NCI-H1436 (cell line): ENCODE measurements at places on chromosomes 5 and 9.

DNA sequence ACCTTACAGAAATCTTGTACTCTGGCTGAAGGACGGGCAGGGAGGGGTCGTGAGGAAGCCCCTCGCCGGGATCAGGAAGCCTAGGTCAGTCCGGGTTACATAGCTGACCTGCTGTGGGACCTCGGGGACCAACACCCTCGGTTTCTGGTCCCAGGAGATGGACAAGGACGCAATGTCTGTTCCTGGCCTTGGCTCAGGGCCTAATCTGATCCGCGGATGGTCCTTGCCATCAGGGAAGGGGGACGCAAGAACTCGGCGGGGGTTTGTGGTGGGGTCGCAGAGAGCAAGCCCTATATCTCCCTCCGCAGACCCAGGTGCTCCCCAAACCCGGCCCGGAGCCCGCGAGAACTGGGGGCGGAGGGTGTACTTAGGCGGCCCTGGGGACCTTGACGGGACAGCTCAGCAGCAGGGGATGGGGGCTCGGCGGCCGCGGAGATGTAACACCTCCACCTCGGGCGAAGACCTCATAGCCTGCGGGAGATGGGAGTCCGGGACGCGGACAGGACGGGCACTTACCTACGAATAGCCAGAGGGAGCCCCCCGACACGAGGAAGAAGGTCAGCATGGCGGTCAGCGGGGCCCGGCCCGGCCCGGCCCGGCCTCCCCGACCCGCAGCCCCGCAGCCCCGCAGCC, 353 bp downstream of the ACSL6 start:
- DNase-seq, result no peak

GRCh38 chr9:90433398-90433941, 209.2 kb downstream of the DIRAS2 start:
- no peak for DNase-seq

- no peak for DNase-seq
Observed at GRCh38 chr5:63687854-63688516, 274.3 kb downstream of the HTR1A start.

DNA sequence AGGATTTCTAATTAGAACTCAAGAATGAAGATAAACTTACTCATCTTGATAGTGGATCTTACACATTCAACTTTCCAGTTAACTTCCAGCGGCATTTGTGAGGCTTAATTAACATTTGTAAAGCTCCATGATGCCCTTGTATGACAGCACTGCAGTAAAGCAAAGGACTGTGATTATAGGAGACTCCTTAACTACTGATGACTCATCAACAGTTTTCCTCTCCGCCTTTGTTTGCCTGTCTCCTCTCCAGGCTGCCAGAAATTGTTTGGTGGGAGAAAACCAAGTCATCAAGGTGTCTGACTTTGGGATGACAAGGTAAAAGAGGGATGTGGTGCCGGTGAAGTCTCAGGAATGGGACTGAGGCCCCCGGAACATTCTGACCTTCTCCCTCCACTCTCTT, 20.4 kb upstream of the CYFIP2 start:
- DNase-seq, result no peak

DNA sequence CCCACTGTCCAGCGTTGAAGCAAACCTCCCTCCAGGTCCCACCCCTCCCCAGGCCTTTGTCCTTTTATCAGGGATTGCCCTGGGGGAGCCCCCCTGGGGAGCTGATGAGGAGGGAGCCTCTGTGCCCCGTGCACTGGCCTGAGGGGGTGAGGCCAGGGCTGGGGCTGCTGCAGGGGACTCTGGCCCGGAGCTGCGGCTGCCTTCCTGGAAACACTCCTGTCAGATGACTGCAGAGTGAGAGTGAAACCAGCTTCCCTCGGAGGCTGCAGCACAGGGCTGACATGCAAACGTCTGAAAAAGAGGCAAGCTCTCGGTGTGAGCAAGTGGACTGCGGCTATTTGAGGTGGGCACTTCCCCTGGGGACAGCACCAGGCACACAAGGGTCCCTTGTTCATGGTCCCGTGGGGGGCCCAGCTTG, 4.6 kb upstream of the TRAF2 start:
- no peak for DNase-seq
